Glutamatergic neuron (in vitro differentiated cells): ENCODE measurements at places on chromosomes 4 and X. TPM values are rescaled to one million over a fixed set of nuclear protein-coding genes. Genes with fewer than 3 reads are reported as not detected.

GRCh38 chrX:45232139-45232538, 31.5 kb upstream of the DIPK2B start:
- H3K4me3 ChIP-seq: no peak overlapping the region
- no peaks in the 10 kb centered on the region for H3K36me3 ChIP-seq
- H3K4me1 ChIP-seq: no peaks in the 10 kb centered on the region
- H3K27ac ChIP-seq: no peak overlapping the region
- peaks cover 2% of the 10 kb centered on the region for H3K27me3 ChIP-seq

GRCh38 chr4:184265546-184266351, 48.1 kb upstream of the ENPP6 start:
- no peaks in the 10 kb centered on the region for H3K27me3 ChIP-seq
- no peak for DNase-seq
- H3K4me1 ChIP-seq: peaks cover 1% of the 10 kb centered on the region
- no peaks in the 10 kb centered on the region for H3K36me3 ChIP-seq
- H3K27ac ChIP-seq: no peak overlapping the region
- H3K4me3 ChIP-seq: no peak overlapping the region

DNA sequence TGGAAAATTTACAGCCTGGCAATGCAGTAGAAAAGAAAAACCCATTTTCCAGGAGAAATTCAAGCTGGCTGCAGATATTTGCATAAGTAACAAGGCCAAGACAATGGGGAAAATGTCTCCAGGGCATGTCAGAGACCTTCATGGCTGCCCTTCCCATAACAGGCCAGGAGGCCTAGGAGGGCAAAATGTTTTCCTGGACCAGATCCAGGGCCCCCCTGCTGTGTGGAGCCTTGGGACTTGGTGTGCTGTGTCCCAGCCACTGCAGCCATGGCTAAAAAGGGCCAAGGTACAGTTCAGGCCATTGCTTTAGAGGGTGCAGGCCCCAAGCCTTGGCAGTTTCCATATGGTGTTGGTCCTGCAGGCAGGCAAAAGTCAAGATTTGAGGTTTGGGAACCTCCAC, 29.8 kb downstream of the SOX3 start:
- DNase-seq: no peak
- H3K36me3 ChIP-seq: no peaks in the 10 kb centered on the region

DNA sequence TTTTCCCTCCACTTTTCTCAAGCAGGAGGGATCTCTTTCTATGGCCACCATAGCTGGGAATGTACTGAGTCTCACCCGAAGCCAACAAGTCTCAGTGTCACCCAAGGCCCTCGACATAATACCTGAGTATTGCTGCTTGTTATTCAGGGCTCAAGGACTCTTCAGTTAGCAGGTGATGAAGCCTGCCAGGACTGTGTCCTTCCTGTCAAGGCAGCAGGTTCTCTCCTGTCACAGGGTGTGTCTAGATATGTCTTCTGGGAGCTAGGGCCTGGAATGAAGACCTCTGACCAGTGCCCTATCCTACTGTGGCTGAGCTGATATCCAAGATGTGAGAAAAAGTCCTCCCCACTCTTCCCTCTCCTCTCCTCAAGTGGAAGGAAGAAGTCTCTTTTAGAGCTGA, 391.0 kb upstream of the DIPK2B start:
- H3K4me1 ChIP-seq: no peaks in the 10 kb centered on the region
- no peak for DNase-seq
- no peak overlapping the region for H3K27ac ChIP-seq
- H3K27me3 ChIP-seq: no peaks in the 10 kb centered on the region
- no peaks in the 10 kb centered on the region for H3K36me3 ChIP-seq

Gene ZNF595
- total RNA-seq: 17.5 TPM

DNA sequence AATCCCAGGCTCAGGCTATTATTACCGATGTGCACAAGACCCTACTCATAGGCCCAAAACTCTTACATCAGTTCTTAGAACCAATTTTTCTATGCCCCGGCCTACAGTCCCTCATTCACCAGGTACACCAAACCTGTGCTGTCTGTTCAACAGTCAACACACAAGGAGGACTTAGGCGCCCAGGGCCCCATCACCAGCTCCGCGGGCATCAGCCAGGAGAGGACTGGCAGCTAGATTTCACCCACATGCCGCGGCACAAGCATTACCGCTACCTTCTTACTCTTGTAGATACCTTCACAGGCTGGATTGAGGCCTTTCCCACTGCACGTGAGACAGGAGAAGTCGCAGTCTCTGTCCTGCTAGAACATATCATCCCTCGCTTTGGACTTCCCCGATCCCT, 962.5 kb downstream of the RPA4 start:
- no peak overlapping the region for H3K27ac ChIP-seq
- DNase-seq: no peak
- H3K27me3 ChIP-seq: peaks cover 12% of the 10 kb centered on the region
- peaks cover 30% of the 10 kb centered on the region for H3K36me3 ChIP-seq
- H3K4me1 ChIP-seq: no peaks in the 10 kb centered on the region

DNA sequence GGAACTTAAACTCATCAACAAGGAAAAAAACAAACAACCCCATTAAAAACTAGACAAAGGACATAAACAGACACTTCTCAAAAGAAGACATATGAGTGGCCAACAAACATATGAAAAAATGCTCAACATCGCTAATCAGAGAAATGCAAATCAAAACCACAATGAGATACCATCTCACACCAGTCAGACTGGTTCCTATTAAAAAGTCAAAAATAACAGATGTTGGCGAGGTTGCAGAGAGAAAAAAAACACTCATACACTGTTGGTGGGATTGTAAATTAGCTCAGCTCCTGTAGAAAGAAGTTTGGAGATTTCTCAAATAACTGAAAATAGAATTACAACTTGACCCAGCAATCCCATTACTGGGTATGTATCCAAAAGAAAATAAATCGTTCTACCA, 28.7 kb downstream of the APLN start:
- H3K4me1 ChIP-seq: no peaks in the 10 kb centered on the region
- no peaks in the 10 kb centered on the region for H3K27me3 ChIP-seq
- no peak overlapping the region for H3K4me3 ChIP-seq
- no peaks in the 10 kb centered on the region for H3K36me3 ChIP-seq

- no peaks in the 10 kb centered on the region for H3K36me3 ChIP-seq
- H3K4me3 ChIP-seq: no peak overlapping the region
- no peak overlapping the region for H3K27ac ChIP-seq
- H3K27me3 ChIP-seq: no peaks in the 10 kb centered on the region
- no peaks in the 10 kb centered on the region for H3K4me1 ChIP-seq
- no peak for DNase-seq
These were observed 115.4 kb upstream of the RPS6KA3 start for GRCh38 chrX:20382082-20382481.

GRCh38 chr4:165874791-165875371, 1.8 kb downstream of the TLL1 start:
- H3K4me3 ChIP-seq: peak overlapping the region; percentile 90
- no peaks in the 10 kb centered on the region for H3K36me3 ChIP-seq

GRCh38 chrX:2463973-2464676, 36.7 kb downstream of the DHRSX start:
- no peak for DNase-seq
- H3K4me1 ChIP-seq: peaks cover 3% of the 10 kb centered on the region
- H3K36me3 ChIP-seq: peaks cover 4% of the 10 kb centered on the region
- H3K27me3 ChIP-seq: peaks cover 9% of the 10 kb centered on the region
- H3K4me3 ChIP-seq: no peak overlapping the region

DNA sequence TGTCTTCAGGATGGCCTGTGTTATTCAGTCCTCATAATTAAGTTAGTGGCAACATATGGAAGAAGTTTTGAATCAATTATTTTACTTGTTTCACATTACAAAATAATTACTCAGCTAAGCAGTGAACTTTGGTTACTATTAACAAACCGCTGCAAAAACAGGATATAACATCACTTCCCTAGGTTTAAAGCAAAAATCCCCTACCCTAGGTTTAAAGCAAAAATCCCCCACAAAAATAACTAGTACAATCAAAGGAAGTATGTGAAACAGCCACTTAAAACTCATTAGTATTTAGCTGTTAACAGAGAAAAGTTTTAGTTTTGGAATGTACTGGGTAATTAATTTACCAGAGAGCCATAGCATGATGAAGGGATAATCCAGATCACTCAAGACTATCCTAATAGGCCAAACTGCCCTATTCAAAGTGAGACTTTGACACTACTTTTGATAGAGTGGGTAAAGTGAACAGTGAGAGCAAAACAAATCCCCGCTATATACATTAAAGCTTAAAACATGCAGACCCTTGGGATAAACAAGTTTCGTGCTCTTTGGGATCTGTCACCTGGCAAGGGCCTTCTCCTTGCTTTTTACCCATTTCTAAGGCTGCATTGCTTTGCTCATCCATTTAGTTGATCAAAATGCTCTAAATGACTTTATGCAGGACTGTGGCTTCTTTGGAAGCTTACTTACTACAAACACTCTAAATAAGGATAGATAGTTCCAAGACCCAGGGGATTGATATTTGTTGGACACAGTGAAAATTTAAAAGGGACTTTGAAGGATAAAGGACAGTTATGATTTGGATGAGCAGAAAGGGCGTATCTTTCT, 36.4 kb upstream of the GPR174 start:
- no peaks in the 10 kb centered on the region for H3K27me3 ChIP-seq
- no peak overlapping the region for H3K4me3 ChIP-seq
- no peak for DNase-seq
- H3K4me1 ChIP-seq: no peaks in the 10 kb centered on the region
- no peaks in the 10 kb centered on the region for H3K36me3 ChIP-seq
- no peak overlapping the region for H3K27ac ChIP-seq

GRCh38 chr4:6193399-6193798, 7.0 kb downstream of the JAKMIP1 start:
- peaks cover 4% of the 10 kb centered on the region for H3K4me1 ChIP-seq
- H3K27me3 ChIP-seq: peaks cover 3% of the 10 kb centered on the region
- no peak overlapping the region for H3K27ac ChIP-seq

- no peak overlapping the region for H3K4me3 ChIP-seq
- no peak overlapping the region for H3K27ac ChIP-seq
- peaks cover 4% of the 10 kb centered on the region for H3K4me1 ChIP-seq
- no peak for DNase-seq
- no peaks in the 10 kb centered on the region for H3K27me3 ChIP-seq
These were observed 81.1 kb downstream of the MBNL3 start for GRCh38 chrX:132407691-132408090.

- no peaks in the 10 kb centered on the region for H3K36me3 ChIP-seq
- H3K4me1 ChIP-seq: peaks cover 1% of the 10 kb centered on the region
- peaks cover 17% of the 10 kb centered on the region for H3K27me3 ChIP-seq
- DNase-seq: no peak
These were observed 46.6 kb upstream of the CDKN2AIP start for GRCh38 chr4:183397741-183398297.

GRCh38 chr4:10715696-10716095, 31.1 kb upstream of the CLNK start:
- no peaks in the 10 kb centered on the region for H3K27me3 ChIP-seq
- DNase-seq: no peak
- H3K36me3 ChIP-seq: peaks cover 4% of the 10 kb centered on the region
- H3K4me1 ChIP-seq: peaks cover 6% of the 10 kb centered on the region
- H3K27ac ChIP-seq: no peak overlapping the region

- no peak for DNase-seq
- H3K4me1 ChIP-seq: no peaks in the 10 kb centered on the region
- H3K36me3 ChIP-seq: peaks cover 28% of the 10 kb centered on the region
- H3K4me3 ChIP-seq: peak overlapping the region; percentile 88
These were observed 1.6 kb downstream of the PI4K2B start for GRCh38 chr4:25235401-25235800.

GRCh38 chr4:139938414-139938813, 215.6 kb downstream of the MAML3 start:
- peaks cover 16% of the 10 kb centered on the region for H3K4me1 ChIP-seq
- no peaks in the 10 kb centered on the region for H3K36me3 ChIP-seq
- peaks cover 2% of the 10 kb centered on the region for H3K27me3 ChIP-seq
- H3K4me3 ChIP-seq: no peak overlapping the region
- DNase-seq: no peak
